ENCODE measurements at places on chromosomes 16 and 17.

GRCh38 chr16:27398894-27399853 is 2.8 kb upstream of the IL21R start:
- DNase-seq, result no peak

DNA sequence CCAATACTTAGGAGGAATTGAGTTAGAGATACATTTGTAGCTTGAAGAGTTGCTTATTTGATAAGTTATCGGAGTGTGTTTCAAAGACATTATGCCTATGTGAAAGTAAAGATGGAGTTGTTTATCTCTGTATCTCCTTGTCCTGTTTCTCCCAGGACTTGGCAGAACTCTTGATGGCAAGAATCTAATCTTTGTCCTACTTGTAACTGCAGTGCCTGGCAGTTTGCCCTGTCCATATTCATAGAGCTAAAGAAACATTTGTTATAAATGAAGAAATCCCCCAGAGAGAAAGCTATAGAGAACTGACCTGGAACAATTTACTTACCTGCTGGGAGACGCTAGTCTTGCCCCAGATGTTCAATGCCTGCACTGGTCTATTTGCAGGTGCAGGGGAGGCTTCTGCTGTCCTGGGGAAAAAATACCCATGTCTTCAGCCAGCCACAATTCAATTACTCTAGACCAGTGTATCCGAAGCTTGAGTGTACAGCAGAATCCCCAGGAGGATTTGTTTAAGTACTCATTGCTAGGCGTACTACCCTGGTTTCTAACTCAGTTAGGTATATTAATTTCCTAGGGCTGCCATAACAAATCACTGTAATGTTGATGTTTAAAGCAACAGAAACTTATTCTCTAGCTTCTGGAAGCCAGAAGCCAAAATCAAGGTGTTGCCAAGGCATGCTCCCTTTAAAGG is 410.0 kb upstream of the HSBP1 start:
- DNase-seq, result no peak

DNA sequence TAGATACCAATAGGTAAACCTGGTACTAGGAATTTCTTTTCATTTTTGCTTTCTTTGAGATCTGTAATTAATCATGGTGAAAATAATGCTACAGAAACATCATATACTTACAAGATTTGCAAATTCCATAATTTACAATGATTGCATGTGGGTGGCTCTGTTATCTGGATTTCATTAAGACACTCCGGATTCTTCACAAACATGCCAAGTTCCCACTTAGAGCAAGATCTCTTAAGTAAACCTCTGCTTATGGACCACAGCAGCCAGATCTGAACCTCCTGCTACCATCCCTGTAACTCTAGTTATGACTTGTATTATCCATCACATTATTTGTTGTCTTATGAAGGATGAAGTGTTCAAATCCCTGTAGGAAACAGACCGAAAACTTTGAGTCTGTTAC is 424.7 kb downstream of the CDH13 start:
- DNase-seq, result no peak

GRCh38 chr17:67821871-67822367 is 3.4 kb upstream of the BPTF start:
- DNase-seq, result no peak

DNA sequence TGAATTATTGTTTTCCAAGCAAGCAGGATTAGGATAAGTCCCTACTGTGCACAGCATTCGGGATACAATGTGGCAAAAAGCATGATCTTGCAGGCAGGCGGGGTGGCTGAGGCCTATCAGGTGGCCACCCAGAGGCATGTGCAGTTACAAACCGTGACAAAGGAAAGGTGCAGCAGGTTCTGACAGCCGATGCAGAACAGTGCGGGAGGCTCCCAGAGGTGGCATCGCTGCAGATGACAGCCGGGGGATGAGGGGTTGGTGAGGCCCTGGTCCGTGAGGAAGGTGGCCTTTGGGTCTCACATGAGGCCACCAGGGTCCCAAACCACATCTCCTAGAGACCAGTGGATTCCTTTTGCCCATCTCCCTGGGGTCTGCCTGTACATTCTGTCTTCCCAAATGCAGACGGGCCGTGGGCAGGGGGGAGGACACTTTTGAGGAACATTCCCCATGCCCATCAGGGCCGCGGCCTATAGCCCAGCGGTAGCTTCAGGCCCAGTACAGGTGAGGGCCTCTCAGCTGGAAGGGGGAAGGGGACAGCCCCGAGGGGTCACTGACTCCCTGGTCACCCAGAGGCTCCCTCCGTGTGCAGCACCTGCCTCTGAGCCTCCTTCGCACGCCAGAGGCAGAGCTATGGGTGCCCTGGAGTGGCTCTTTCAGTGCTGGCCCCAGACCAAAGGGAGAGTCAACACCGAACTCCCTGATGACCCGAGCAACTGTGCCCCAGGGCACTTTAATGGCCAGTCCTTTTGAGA is 85.1 kb downstream of the SOCS1 start:
- DNase-seq, result no peak

- DNase-seq, result no peak
These were observed 8.3 kb downstream of the SRP68 start for GRCh38 chr17:76063875-76064546.

- no peak for DNase-seq
These were observed 134.8 kb downstream of the XYLT1 start for GRCh38 chr16:17335826-17336529.

- DNase-seq, result no peak
These were observed 16.8 kb upstream of the AKAP1 start for GRCh38 chr17:57068222-57068658.

Data from NCI-H1436 treated with DMSO at 0.1 percent for 48 hours (cell line).